ENCODE measurements at places on chromosomes 1 and 21.

DNA sequence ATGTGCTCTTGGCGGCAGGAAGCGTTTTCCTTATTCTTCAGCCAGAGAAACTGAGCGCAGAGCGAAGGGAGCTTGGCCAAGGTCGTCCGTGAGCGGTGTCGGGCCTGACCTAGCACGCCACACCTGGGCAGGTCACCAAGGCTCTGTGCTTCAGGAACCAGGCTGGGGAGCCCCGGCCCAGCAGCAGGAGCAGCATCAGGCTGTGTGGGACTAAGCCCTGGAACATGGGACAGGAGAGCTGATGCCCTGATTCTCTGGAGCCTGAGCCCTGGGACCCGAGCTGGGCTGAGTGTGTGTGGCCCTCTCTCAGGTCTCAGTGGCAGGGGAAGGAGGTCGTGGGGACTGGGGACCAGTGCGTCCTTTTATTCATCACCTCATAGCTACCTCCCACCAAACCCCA, 65.2 kb upstream of the ABCG1 start:
- no peak for DNase-seq

DNA sequence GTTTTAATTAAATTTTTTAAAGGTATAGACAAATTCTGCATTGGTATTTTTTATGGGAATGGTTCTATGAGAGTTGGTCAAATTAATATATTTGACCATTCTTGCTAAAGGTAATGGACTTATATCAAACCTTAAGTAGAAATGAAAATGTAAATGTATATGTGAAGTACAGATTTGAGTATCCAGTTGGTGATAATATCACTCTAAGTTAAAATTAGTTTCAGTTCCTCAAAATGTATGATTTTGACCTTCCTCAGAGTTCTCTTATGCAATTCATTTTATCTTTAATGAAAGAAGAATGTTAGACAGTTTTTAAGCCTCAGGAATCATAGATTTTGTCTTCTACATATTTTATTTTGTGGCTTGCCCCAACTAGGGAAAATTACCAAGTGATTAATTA, 1291.5 kb upstream of the B3GALT2 start:
- no peak for DNase-seq

DNA sequence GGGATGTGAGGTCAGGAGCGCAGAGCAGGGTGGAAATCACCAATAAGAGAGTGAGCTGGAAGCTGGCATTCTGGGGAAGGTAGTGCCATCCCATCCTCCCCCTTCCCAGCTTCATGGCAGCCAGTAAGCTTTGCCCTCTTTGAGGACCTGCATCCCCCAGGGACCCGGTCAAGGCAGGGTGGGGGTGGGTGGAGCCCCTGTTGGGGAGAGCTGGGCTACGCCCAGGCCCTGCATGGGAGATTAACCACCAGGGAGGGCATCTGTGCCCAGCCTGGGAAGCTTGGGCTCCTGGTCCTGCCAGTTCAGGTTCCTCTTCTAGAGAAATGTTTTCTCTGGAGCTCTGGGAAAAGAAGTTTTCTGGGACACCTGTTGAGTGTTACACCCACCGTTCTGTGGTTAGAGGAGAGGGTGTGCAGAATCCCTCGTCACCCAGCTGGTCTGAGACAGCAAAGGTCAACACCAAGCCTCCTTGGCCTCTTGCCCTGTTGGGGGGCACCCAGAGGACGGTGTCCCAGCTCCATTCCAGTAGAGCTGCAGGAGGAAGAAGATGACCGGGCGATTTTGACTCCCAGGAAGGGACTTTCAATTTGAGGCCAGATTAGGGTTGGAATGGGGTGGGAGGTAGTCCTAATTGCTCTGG, 30.1 kb upstream of the TENT5C start:
- DNase-seq: no peak

DNA sequence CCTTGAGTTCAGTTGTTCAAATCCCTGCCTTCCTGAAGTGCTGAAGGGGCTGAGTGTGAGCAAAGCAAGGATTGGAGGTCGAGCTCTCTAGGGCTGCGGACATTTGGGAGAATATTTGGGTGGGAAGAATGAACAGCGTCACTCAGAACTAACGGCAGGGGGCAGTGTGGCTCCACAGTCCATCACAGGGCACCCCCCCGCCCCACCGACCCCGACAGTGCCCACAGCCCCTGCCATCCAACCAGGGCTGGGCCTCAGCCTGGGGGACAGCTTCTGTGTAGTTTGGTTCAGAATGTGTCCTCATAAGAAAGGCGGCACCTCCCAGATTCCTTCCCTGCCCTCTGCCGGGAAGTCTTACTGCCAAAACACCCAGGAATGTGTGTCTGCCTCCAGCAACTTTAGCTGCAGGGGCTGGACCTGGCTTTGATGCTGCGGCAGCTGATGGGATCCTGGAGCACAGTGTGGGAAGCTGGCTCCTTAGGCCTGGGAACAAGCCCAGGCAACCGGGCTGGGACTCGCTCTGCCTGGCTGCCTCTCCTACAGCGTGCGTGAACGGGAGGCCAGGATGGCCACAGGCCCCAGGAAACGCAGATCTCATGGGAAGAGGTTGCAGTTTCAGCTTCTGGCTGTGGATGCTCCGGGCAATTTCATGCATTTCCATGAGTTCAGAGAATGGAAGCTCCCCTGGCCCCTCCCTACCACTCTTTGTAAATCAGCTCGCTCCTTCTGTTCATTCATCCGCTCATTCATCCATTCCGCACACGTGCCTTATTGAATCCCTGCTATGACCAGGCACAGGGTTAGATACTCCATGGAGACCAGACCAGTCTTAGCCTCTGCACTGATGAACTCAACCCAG, 104.9 kb upstream of the TMPRSS2 start:
- DNase-seq: no peak

GRCh38 chr1:201714542-201715329, 114.2 kb upstream of the IPO9 start:
- no peak for DNase-seq

- DNase-seq: no peak
Measured at GRCh38 chr1:55155522-55155921, 59.6 kb downstream of the USP24 start.

DNA sequence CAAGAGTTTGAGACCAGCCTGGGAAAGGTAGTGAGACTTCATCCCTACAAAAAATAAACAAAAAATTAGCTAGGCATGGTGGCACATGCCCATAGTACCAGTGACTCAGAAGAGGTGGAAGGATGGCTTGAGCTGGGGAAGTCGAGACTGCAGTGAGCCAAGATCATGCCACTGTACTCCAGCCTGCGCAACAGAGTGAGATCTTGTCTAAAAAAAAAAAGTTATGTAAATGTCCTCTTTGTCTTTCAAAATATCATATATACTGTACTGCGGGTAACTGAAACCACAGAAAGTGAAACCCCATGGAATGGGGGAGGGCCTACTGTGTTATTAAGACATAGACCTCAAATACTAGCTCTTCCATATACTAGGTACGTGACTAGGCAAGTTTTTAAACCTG, 20.8 kb downstream of the ACADM start:
- DNase-seq: no peak

GRCh38 chr1:155540000-155540874, 22.4 kb downstream of the ASH1L start:
- DNase-seq: no peak

- DNase-seq: no peak
Measured at GRCh38 chr1:150507912-150508864, at the start of gene ECM1. TSS of gene ECM1 (plus strand) at chr1:150508109. CDS start at chr1:150508210, 101 bp downstream.

DNA sequence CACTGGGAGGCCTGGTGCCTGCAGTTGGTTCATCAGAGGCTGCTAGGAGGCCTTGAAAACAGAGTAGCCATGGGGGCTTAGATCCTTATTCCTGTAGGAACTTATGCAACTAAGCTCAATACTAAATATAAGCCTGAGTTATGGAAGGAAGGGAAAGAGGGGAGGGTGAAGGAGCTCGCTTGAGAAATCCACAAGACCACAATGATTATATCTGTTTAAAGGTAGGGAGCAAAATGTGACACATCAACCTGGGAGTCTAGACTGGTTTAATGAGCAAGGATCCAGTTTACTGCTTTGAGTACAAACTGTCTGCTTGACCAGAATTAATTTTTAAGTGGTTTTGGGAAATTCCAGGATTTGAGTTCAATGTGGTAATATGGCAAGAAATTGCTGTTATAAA, 20.4 kb upstream of the ANGPTL7 start:
- DNase-seq: no peak

DNA sequence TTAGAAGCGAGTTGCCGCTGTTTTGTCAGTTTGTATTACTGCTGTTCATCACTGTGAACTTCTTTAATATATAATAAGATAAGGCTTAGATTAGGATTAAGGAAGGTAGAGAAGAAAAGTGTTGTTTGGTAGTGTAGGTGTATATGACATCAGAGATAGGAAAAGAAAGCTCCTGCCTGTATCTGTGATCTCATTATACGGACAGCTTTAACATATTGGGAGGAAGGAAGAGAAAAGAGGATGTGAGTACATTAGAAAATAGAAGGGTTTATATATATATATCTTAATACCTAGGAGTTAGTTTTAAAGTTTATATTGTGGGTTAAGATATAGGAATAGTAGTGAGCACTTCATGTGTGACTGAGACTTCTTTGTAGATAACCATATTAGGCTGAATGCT, 71.0 kb downstream of the RALGPS2 start:
- no peak for DNase-seq

- DNase-seq: no peak
Measured at GRCh38 chr1:26694638-26695355, 1.0 kb upstream of the ARID1A start.

GRCh38 chr1:156525856-156526489, 25.4 kb upstream of the MEF2D start:
- DNase-seq: no peak

- no peak for DNase-seq
Measured at GRCh38 chr21:15051644-15052458, 12.9 kb downstream of the NRIP1 start.

GRCh38 chr21:42337830-42338728, 12.7 kb downstream of the TFF2 start:
- peak; percentile 58 for DNase-seq

- no peak for DNase-seq
Measured at GRCh38 chr1:162994921-162995320, 74.2 kb upstream of the RGS4 start.

DNA sequence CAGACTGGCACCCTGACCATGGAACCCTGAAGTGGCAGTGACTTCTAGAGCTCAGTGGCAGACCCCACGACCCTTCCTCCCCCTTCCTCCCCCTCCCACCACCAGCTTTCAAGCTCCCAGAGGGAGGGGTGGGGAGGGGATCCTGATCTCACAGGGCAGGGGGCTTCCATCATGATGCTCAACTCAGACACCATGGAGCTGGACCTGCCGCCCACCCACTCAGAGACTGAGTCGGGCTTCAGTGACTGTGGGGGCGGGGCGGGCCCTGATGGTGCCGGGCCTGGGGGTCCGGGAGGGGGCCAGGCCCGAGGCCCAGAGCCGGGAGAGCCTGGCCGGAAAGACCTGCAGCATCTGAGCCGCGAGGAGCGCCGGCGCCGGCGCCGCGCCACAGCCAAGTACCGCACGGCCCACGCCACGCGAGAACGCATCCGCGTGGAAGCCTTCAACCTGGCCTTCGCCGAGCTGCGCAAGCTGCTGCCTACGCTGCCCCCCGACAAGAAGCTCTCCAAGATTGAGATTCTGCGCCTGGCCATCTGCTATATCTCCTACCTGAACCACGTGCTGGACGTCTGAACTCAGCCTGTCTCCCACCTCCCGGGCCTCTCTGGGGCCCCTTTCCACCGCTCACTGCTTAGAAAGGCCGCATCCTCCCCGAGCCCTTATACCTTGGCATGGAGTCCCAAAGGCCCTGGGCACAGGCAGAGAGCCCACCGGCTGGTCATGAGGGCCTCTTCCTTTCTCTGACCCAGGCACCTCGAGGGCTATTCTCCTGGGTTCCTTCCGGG, 3.9 kb downstream of the NHLH1 start:
- no peak for DNase-seq

- no peak for DNase-seq
Measured at GRCh38 chr1:61379693-61380092, 297.3 kb downstream of the NFIA start.

DNA sequence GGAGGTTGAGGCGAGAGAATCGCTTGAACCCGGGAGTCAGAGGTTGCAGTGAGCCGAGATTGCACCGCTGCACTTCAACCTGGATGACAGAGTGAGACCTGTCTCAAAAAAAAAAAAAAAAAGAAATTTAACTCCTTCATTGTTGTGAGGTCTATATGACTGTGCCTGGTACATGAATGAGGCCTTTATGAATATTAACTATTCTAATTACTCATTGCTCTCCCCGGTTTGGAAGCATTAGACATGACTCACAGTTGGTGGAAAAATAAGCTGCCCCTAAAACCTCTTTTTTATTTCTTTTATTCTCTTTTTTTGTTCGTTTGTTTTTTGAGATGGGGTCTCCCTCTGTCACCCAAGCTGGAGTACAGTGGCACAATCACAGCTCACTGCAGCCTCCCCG, 3.3 kb downstream of the NPPB start:
- no peak for DNase-seq

DNA sequence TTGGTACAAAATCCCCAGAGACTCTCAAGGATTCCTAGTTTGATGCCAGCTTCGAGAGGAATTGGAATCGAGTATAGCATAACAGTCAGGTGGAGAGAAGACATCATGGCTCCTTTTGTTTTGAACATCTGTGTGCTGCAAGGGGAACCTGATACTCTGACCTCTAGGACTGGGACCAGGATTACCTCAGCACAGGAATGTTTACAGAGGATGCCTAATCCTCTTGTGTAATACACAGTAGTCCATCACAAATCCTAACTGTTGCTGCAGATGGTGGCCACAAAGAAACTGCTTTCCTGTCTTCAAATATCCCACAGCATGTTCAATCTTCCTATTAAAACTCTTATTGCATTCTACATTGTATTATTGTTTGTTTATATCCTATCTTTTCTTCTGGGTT, 111.8 kb upstream of the PRMT6 start:
- no peak for DNase-seq

GRCh38 chr1:215899901-215900300, 332.8 kb downstream of the KCTD3 start:
- no peak for DNase-seq

- DNase-seq: no peak
Measured at GRCh38 chr1:65477414-65478378, 57.2 kb downstream of the LEPR start.

- DNase-seq: no peak
Measured at GRCh38 chr1:217561446-217561845, 69.4 kb downstream of the GPATCH2 start.

- DNase-seq: no peak
Measured at GRCh38 chr1:39902460-39902807, 717 bp upstream of the MYCL start.

- no peak for DNase-seq
Measured at GRCh38 chr1:67432745-67433144, 2.5 kb upstream of the SERBP1 start.
